ENCODE measurements at places on chromosomes 4 and X.

DNA sequence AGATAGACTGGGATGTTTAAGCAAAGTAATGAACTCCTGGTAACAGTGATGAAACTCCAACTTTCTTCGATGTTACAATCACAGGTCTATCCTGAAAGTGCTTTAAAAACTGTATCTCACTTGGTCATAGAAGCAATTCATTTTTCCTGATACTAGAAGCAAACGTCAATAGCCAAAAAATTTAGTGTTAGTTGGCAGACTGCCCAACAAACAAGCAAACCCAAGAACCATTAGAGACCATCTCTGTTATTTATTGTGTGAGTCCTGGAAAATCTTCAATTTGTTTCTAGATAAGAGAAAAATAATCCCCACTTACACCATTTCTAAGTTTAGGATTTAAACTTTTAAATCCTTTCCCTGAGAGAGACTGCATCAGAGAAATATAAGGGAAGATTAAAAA, 553.9 kb downstream of the INPP4B start:
- no peak for DNase-seq

DNA sequence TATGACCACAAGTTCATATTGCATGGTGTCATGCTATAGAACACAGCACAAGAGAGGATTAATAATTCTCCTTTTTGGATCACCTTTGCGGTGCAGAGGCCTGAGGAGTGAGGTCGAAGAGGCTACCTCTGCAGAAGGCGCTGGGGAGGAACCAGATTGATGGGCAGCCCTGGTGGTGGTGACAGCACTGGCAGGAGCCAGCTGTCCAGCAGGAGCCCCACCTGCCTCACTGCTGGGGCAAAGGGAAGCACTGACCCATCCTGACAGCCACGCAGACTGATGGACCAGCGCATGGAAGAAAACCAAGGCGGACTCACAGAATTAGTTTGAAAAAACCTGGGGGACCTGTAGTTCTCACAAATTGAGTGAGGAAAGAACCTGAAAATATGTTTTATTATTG, 50.9 kb downstream of the COX18 start:
- no peak for DNase-seq

GRCh38 chrX:144717682-144718081, 529.6 kb upstream of the SPANXN1 start:
- no peak for DNase-seq

DNA sequence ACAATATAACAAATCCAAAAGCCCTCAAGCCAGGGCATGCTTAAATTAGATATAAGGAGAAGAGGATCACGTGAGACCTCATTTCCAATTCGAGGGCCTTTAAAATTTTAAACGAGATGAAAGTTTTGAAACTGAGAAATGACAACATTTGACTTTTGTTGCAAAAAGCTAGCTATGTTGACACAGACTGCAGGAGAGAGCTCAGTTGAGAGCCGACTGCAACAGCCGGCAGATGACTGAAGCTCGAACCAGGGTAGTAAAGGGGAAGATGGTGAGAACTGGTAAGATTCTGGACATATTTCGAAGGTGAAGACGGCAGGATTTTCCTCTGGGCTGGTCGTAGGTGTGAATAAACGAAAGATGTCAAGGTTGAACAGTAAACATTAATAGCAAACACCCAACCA, 773 bp downstream of the PRMT9 start:
- no peak for DNase-seq

DNA sequence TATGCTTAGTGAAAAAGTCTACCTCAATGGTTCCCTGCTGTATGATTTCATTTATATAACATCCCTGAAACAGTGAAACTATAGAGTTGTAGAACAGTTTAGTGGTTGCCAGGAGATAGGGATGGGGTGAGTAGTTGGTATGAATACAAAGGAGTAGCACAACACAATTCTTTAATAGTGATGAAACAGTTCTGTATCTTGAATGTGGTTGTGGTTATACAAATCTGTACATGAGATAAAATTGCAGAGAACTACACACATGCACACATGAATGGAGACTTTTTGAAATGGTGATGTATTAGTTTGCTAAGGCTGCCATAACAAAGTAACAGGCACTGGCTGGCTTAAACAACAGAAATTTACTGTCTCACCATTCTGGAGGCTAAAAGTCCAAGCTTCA, 677.1 kb downstream of the ADGRL3 start:
- no peak for DNase-seq

- no peak for DNase-seq
Measured at GRCh38 chr4:94408549-94409374, 43.0 kb upstream of the PDLIM5 start.

GRCh38 chr4:38855466-38855865, 1.2 kb downstream of the TLR6 start:
- DNase-seq: no peak

GRCh38 chr4:140170299-140170698, 16.3 kb upstream of the MAML3 start:
- DNase-seq: no peak

DNA sequence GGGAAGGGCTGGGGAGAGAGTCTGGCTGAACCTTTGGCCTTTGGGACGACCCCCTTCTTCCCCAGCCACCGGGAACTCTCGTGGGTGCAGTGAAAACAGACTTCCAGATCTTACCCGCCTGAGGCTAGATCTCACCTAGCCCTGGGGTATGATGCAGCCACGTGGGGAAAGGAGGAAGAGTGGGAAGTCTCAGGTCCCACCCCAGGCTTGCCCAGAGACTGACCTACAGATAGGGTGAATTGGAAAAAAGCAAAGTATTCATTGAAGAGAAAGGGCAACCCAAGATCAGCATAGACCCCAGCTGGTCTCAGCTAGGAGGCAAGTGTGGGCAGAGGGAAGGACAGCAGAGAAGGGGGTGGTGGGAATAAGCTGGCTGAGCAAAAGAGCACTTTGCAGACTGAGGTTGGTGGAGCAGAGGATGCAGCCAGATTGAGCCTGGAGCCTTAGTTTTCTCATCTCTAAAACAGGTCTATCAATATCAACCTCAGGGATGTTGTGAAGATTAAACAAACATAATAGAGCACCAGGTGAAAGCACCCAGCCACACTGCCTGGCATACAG, 4.2 kb upstream of the EFNB1 start:
- DNase-seq: no peak

GRCh38 chr4:79831119-79831528, 241.9 kb downstream of the ANTXR2 start:
- DNase-seq: no peak

GRCh38 chrX:133698298-133698697, 283.0 kb upstream of the GPC4 start:
- DNase-seq: no peak

DNA sequence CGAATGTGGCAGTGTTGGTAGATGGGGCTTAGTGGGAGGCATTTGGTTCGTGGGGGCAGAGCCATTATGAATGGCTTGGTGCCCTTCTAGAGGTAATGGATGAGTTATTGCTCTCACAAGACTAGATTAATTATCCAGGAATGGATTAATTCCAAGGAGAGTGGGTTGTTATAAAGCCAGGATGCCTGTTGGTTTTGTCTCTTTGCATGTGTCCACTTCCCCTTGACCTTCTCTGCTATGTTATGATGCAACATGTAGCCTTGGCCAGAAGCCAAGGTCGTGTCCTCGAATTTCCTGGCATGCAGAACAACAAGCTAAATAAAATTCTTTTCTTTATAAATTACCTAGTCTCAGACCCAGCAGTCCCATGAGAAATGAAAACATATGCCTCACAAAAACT, 111.2 kb upstream of the PLS3 start:
- DNase-seq: no peak

DNA sequence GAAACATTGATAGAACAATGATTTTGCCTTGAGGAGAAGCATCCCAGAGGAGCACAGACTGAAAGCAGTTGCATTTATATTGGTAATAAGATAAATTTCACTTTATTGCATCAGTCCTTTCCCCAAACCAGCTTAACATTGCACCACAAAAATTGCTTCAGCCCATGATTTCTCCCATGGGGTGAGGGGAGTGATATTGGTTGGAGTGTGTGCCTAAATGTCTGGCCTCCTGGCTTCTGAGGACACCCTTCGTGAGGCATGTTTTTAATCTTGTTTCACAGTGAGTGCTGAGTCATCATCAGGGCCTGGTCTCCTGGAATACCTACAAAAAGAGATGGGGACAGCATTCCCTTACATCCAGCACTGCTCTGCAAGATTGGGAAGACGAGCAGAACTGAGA, 487.9 kb downstream of the C4orf33 start:
- no peak for DNase-seq

- no peak for DNase-seq
Measured at GRCh38 chr4:100295792-100296191, 105.5 kb upstream of the DDIT4L start.

GRCh38 chr4:182250446-182250845, 7.2 kb downstream of the TENM3 start:
- no peak for DNase-seq

GRCh38 chr4:122041312-122041711, 89.5 kb upstream of the TRPC3 start:
- no peak for DNase-seq

DNA sequence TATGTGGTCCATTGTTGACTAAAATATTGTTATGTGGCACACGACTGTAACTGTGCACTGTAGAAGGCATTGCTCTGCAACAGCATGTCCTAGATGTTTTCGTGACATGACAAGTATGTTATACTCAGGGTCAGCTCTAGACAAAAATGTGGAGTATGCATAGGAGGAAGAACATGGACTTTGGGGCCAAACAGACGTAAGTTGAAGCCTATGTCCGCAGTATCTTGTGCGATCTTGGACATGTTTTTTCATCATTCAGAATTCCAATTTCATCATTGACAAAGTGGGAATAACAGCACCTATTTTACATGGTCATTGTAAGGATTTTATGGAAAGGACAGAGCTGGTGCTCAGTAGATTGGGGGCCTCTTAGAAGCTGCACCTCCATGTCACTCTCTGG, 27.7 kb upstream of the PROM1 start:
- no peak for DNase-seq

DNA sequence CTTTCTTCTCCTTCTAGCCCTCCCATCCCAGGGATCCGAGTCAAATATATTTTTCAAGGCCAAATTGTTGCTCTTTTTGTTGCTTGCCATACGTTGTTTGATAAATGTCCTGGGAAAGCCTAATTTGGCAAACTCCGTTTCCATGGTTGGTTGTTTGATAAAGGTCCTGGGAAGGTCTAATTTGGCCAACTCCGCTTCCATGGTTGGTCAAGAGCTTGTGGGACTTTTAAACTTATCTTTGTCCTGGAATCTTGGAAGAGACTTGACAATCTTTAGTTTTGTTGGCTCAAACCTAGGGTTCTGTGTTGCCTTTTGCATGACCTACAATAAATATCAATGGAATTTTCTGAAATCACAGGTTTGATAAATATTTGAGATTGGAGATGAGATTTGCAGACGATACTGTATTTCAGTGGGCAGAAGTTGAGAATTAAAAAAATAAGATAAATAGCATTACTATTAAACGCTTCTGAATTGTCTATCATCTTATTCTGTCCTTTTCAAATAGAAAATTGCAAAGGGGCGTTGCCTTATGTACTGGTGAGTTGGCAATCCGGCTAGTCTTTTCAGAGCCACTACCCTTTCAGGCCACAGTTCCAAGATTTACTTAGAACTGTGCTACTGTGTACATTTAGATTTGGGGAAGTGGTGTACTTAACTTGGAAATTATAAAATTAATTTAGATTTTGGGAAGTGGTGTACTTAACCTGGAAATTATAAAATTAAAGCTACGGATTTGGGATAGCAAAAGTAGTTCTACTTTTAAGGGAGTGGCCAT, 804 bp downstream of the OSTC start:
- no peak for DNase-seq

DNA sequence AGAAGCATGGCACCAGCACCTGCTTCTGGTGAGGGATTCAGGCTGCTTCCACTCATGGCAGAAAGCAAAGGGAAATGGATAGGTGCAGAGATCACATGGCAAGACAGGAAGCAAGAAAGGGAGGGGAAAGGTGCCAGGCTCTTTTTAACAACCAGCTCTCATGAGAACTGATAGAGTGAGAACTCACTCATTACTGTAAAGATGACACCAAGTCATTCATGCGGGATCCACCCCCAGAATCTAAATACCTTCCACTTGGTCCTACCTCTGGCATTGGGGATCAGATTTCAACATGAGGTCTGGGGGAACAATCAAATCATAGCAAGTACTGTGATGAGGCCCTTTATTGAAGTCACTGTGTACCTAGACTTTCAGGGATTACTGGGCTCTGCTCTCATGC, 72.0 kb upstream of the PRDM5 start:
- DNase-seq: no peak

- DNase-seq: no peak
Measured at GRCh38 chrX:15864629-15865028, 10.0 kb upstream of the AP1S2 start.

GRCh38 chr4:17126321-17126966, 228.0 kb upstream of the LDB2 start:
- DNase-seq: no peak

DNA sequence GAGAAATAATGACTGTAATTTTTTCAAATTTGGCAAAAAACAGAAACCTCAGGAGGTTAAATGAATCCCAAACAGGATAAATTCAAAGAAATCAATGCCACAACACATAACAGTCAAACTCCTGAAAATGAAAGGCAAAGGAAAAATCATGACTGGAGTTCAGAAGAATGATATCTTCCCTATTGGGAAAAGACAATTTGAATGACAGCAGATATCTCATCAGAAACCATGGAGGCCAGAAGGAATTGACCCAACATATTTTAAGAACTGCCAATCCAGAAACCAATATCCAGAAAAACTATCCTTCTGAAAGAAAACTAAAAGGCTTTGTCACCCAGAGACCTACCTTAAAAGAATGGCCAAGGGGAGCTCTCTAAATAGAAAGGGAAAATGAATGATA, 40.1 kb upstream of the MAMLD1 start:
- no peak for DNase-seq

DNA sequence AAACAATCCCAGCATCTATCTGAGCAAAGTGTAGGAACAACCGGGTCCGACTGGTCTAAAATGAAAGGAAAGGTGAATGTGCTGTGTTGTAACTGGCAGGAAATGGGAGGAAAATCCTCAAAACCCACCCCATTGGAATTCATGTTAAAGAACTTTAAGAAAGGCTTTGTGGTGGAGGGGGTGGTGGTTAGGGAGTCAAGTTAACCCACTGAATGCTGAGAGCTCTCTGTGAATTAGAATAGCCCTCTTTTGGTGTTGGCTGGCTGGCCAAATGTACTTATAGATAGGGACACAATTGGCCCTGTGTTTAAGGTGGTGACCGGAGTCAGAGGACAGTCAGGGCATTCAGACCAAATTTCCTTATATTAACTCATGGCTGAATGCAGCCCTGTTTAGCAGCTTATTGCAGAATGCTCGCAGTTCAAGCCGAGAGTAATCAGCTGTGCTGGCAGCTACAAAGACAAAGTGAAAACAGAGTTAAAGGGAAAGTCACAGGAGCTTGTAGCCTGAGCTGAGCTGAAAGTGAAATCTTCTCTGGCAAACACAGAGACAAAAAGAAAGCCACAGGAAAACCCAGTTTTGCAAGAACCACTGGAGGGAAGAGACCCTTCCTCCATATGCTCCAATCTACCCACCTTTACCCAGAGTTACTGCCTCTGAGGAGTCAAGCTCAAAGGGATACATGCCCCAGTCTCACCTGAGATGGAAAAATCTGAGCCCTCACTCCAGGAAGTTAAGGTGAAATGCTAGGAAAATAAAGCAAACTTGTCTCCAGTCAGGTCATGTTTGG, 38.5 kb upstream of the UGT2B7 start:
- no peak for DNase-seq

All from activated CD8-positive, alpha-beta memory T cell treated with anti-CD3 and anti-CD28 coated beads for 4 hours (primary cell).